ENCODE measurements at places on chromosomes 16 and 17.

- DNase-seq, result peak; percentile 29
Measured at GRCh38 chr16:75471723-75472633, 7.5 kb upstream of the TMEM170A start.

DNA sequence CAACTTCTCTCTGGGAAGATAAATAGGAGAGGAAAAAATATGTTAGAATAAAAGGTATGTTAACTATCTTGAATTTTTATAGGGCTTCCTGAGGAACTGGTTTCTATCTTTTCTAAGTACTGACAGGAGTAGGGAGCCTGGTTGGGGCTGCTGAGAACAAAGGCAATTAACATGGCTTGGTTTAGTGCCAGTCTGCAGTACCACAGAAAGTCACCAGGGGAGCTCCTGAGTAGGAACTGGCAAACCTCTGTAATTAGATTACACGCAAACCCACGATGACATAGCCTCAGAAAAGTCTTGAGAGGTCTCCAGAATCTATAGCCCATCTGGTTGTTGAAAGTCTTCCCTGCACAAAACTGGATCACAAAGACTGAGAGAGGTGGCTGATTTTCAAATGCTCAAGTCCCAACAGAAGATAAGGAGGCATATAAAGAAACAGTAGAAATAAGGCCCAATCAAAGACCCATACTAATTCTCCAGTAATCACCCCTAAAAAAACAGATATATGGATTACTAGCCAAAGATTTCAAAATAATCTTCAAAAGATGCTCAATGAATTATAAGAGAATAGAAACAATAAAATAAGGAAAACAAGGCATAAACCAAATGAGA lies 11.7 kb upstream of the CNTNAP4 start:
- peak; percentile 34 for DNase-seq

DNA sequence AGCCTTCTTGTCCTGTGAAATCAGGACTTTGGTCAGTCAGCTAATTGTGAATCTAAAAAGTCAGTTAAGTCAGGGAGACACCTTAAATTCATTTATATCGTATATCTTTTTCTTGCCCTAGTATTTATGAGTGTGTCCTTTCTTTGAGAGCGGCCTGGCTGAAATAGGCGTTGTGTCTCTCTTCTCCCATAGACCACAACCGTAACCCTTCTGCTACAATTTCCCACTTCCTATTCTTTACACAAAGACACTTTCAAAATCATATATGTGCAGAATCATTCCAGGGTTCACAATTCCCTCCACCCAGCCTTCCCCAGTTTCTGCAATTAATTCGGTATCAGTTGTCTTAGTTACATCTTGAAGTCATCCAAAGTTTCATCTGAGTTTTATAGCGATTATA lies 14.0 kb upstream of the COTL1 start:
- no peak for DNase-seq

GRCh38 chr16:24204150-24204665 lies 51.9 kb upstream of the CACNG3 start:
- no peak for DNase-seq

- DNase-seq, result no peak
Measured at GRCh38 chr17:75826561-75827307, 17.5 kb downstream of the UNC13D start.

DNA sequence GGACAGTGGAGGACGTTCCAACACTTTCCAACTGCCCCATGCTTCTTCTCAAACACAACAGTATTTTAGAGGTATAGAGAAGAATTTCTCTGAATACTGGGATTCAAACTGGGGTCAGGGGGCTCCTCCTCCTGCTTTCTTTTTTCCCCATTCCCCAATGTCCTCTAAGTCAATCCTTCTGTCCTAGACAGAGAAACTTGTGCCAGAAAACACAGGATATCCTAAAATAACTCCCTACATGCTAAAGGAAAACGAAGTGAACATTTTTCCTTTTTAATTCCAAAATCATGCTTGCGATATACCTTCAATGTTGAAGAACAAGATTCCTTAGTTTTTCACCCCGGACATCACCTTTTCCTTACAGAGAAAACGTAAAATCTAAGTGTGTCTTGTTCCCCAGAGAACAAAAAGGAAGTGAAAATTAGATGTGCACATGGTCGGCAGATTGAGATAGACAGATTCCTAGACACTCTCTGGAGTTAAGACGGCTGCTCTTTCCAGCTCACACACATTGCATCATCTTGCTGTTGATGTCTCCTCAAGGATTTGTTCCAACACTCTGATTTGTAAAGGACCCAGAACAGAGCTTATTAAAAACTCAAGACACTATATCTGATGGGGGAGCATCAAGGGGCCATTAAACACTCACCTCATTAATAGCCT lies 228.2 kb downstream of the GRIN2A start:
- DNase-seq, result no peak

DNA sequence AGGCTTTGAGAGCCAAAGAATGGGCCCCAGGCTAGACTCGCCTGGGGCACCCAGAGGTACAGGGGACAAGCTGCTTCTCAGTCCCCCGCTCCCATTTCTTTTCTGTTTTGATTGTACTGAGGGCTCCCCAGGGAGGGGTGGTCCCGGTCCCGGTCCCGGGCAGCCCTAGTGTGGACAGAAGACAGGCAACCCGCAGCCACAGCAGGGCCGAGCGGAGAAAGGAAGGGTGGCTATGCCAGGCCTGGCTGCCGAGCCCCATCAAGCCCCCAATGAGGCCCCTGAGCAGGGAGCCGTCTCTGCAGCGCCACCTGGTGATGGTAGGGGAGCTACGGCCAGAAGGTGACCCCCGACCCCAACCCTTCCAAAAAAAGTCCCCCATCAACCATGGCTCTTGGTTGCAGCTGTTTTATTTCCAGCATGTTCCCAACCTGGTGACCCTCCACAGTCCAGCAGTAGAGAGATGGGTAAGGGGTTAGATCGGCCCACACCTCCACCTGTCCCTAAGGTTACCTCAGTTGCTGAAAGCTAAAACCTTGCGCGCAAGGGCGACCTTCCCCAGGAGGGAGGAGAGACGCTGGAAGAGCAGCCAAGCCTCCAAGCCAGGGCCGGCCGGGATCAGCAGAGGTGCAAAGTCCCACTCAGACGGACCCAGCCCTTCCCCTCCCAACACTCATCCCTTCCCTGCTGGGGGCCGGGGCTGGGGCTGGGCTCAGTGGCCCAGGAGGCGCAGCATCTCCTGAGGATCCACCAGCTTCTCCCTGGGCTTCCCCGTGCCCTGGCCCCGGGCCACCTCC lies 2.6 kb upstream of the GRIN2C start:
- DNase-seq, result no peak

GRCh38 chr16:85459529-85460251 lies 153.4 kb upstream of the GSE1 start:
- no peak for DNase-seq

DNA sequence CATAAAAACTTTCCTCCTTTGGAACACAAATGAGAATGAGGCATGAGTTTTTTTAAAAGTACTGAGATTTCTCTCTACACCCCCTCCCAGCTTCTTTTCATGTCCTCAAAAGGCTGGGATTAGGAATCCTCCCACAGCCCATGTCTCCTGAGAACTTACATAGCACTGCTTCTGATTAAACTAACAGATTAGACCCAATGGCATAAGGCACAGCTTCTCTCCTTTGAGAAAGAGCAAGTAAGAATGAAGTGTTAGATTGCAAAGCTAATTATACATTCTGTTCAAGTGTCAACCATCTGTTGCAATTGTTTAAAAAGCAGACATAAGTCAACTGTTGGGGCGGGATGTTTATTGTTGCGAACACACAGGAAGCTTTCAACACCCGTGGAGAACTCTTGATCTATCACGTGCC lies 715.1 kb downstream of the CDH11 start:
- DNase-seq, result peak; percentile 84

GRCh38 chr16:3152277-3152990 lies 17.6 kb downstream of the ZNF213 start:
- DNase-seq, result peak; percentile 75

- no peak for DNase-seq
Measured at GRCh38 chr16:55543472-55543871, 23.0 kb upstream of the CAPNS2 start.

GRCh38 chr16:26382586-26382985 lies 684.1 kb upstream of the C16orf82 start:
- no peak for DNase-seq

DNA sequence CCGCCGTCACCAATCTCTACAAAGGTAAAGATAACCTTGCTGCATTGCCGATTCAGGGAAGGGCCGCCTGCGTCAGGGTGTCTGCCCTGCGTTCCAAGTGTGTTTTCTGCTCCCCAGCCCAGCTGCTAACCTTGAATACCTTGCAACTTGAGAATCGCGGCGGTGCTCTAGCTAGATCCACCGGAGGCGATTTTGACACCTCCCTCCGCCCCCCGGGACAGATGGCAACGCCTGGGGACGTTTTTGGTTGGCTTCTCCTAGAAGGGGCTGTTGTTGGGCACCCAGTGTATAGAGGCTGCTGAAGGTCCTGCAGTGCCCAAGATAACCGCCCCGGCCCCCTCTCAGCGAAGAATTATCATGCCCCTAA lies 1.5 kb downstream of the HAPSTR1 start:
- DNase-seq, result peak; percentile 54

- peak; percentile 49 for DNase-seq
Measured at GRCh38 chr17:35804658-35805192, 4.6 kb upstream of the TAF15 start.

- DNase-seq, result peak; percentile 54
Measured at GRCh38 chr16:84511180-84511800, 6.8 kb upstream of the MEAK7 start.

DNA sequence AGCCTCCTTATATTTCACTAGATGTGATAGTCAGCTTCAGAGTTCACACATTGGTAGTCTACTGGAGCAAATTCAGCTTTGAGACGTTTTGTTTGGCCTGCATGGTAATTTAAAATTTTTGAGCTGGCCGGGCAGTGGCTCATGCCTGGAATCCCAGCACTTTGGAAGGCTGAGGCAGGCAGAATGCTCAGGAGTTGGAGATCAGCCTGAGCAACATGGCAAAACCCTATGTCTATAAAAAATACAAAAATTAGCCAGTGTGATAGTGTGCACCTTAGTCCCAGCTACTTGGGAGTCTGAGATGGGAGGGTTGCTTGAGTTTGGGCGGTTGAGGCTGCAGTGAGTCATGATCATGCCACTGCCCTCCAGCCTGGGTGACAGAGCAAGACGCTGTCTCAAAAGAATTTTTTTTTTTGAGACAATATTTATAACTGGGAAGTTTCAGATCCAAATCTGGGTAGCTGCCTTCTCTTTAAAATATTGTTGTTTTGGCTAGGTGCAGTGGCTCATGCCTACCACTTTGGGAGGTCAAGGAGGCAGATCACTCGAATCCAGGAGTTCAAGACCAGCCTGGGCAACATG lies 4.8 kb upstream of the BLMH start:
- DNase-seq, result no peak

DNA sequence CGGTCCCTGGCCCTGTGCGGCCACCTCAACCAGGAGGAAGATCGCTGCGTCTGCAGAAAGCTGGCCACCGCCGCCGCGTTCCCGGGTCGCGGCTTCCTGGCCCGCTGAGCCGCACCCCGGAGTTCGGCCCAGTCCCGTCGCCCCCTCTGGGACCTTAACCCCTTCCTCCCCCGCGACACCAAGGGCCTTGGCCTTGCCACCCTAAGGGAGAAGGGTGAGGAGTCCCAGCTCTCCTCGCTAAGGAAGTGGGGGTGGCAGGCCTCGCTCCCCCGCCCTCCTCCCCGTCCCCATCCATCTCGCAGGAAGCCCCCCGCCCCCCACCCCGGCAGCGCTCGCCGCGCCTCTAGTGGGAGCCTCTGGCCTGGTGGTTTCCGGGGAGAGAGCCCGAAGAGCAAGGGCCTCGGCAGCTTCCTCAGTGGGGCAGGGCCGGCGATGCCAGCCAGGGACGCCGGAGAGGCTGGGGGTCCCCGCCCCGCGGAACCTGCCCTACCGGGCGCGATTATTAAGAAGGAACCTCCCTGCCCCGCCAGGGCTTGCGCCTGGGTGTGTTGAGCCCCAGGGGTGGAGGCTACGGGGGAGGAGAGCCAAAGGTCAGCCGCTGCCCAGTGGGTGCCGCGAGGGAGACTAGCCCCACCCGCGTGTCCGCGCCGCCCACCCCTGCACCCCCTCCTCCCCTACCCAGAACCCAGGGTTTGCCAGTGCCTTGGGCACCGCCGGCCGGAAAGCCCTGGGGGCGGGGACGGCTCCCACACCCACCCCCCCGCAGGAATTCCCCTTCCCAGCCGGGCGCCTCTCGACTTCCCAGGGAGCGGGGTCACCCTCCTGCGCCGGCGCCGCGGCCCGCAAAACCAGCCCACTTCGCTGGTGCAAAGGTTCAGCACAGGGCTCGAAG lies 6.8 kb downstream of the CBX4 start:
- no peak for DNase-seq

DNA sequence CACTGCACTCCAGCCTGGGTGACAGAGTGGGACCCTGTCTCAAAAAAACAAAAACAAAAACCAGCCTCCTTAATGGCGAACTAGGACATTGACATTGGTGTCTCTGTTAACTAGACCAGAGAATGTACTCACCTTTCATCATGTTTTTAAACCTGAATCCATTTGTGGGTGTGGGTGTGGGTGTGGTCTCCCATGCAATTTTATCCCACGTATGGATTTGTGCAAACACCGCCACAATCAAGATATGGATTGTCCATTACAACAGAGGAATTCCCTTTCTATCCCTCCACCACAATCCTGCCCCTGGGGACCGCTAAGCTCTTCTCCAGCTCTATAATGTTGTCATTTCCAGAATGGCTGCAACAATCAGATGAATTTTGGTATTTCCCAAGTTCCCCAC lies 49.9 kb downstream of the DNAH17 start:
- no peak for DNase-seq

- no peak for DNase-seq
Measured at GRCh38 chr17:78709119-78709681, 72.9 kb downstream of the CYTH1 start.

DNA sequence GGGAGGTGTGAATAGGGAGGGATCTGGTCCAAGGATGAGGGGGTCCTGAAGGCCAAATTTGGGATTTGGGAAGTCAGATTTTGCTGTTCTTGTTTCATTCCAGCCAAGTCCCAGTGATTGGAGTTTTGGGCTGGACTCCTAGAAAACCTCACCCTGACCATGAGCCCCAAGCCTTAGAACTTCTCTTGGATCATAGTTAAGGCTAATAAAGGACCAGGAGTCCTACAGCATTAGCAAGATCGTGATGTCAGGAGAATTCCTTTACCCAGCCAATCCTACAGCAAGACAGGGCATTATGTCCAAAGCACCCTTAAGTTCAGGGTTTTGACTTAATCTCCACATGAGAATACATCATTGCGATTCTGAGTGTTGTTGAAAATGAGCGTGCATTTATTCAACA lies 85.0 kb downstream of the SOX9 start:
- no peak for DNase-seq

DNA sequence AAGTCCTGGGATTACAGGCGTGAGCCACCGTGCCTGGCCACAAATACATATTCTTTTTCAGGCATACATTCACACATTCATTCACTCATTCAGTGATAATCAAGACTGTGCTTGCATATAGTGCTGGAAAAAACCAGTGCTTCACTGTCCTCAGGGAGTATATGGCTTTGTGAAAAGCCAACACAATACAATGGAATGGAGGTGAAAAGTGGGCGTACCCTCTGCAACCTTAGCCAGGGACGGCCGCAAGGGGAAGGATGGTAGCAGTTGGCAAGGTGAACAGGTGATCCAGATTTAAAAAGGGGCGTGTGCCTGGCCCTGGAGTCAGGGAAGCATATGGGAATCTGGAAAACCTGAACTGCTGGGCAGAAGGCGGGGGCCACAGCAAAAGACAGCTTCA lies 18.1 kb upstream of the GAN start:
- DNase-seq, result no peak

Measured in NCI-H2171 (cell line).